Thyroid gland (tissue), 4 donors: ENCODE measurements at places on chromosomes 12 and 14.
A peak's percentile ranks its signal among the peaks of the same experiment; 100 is the strongest.

DNA sequence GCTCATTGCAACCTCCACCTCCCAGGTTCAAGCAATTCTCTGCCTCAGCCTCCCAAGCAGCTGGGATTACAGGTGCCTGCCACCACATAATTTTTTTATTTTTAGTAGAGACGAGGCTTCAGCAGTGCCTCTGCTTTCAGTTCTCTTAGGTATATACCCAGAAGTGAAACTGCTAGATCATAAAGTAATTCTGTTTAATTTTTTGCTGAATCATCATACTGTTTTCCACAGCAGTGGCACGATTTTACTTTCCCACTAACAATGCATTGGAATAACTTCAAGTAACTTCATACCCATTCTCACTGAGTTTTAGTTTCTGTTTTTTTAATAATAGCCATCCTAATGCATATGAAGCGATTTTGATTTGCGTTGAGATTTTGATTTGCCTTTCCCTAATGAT is 148.0 kb upstream of the G2E3 start:
- DNase-seq, result no peak

GRCh38 chr12:153080-153746 is 60.7 kb downstream of the SLC6A12 start:
- peak; percentile 57 for DNase-seq

DNA sequence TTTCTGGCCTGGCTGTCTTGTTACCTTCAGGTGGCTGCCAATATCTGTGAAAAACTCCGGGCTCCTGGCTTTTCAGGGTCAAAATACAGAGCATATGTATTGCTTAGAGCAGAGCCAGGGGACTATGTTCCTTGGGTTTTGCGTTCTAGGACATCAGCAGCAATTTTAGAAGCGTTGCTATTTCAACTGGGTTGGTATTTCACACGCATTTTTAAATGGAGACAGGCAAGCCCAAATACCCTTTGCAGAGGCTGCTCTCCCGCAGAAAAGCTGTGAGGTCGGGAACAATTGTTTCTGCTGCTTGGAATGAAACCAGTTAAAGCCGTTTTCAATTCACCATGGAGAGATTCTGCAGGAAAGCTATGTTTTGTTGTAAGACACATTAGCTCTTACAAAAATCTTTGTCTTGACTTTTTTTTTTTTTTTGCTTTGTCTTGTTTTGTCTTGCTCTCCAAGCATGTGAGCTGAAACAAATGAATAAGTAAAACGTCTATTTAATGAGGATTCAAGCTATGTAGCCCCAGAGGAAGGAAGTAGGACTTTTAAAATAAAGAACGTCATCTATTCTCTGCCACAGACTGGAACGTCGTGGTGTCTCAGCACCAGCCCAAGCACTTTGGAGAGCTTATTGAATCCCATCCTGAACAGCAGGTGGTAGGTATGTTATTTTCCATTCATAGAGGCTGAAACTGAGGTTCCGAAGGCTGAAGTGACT is 181.0 kb upstream of the TBX3 start:
- DNase-seq, result no peak

DNA sequence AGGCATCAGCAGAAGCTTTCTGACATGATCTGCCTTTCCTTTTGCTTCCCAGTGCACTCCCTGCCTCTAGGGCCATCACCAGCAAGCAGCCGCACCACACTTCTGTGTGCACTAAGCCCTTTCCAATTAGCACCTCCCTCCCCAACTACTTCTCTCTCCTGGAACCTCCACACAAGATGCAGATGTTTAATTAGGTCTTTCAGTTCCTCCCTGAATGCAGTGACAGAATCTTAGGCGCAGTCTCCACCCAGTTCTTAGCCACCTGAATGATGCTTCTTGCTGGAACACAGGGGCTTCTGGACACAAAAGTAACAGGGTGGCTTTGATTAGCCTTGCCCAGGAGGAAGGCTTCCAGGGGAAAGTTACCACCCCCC is 32.9 kb downstream of the NIN start:
- no peak for DNase-seq

- peak; percentile 29 for DNase-seq
Measured at GRCh38 chr12:92696216-92696615, 6.6 kb upstream of the PLEKHG7 start.

- no peak for DNase-seq
Measured at GRCh38 chr12:93868771-93869170, 191.6 kb downstream of the CRADD start.

GRCh38 chr12:122283680-122284079 is 17.4 kb upstream of the VPS33A start:
- DNase-seq, result no peak

DNA sequence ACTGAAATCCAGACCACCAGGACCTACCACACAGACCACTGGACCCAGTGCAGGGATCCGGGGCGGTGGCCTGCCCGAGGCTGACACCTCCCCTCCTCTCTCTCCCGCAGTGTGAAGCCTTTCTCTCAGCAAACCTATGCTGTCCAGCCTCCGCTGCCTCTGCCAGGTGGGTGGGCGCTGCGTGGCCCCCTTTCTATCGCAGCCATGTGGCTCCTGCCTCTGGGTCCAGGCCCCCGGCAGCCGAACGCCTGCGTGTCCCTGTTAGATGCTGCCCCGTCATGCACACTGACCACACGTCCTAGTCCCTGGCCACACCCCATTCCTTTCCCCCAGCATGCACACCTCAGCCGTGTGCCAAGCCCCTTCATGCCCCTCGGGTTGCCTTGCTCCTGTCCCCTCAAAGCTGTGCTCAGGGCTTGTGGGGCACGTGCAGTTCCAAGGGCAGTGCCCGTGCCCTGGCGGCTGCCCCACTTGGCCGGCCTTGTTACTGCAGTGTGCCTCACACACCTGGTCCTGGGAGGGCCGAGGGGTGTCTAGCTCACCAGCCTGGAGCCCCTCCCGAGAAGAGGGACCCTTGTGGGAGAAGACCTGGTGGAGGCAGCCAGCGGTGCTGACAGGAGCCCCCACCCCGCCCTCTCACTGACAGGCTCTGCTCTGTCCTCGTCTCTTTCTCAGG is 58.0 kb upstream of the TSPAN9 start:
- DNase-seq, result no peak

GRCh38 chr12:94023879-94024278 is 124.5 kb upstream of the PLXNC1 start:
- no peak for DNase-seq

DNA sequence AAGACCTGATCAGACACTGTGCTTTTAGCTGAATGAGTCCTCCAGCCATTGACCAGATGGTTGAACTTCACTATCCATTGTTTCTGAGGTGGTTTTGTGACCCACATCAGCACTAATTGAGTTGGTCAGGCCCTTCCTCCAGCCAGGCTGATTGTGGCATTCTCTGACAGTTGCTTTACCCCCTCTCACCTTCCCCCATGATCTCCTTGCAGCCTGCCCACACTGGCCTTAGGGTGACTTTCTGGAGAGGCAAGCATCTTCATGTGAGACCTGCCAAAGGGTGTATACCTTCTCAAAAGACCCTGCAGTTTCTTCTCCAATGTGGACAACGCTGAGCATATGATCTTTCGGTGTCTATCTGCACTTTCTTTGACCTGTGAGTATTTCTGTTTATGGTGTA is 83.9 kb downstream of the GPATCH2L start:
- DNase-seq, result no peak

GRCh38 chr12:11622876-11623281 is 26.6 kb upstream of the ETV6 start:
- DNase-seq, result no peak

DNA sequence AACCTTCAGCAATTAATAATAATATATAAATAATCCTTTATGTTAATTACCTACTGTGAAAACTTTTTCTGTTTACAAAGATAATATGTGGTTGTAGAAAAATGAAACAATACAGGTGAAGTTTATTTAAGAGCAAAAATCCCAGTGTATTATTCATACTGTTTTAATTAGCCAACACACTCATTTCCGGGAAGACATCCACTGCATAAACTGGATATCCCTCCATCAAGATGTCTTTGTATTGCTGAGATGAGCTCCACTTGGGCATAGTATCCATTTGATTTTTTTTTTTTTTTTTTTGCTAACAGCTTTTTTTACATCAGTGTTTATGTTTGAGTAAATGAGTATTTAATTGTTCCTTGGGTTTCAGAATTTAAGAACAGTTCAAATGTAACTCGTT is 13.7 kb upstream of the DERA start:
- no peak for DNase-seq

GRCh38 chr12:1518591-1519516 is 75.5 kb downstream of the FBXL14 start:
- DNase-seq, result peak; percentile 24

DNA sequence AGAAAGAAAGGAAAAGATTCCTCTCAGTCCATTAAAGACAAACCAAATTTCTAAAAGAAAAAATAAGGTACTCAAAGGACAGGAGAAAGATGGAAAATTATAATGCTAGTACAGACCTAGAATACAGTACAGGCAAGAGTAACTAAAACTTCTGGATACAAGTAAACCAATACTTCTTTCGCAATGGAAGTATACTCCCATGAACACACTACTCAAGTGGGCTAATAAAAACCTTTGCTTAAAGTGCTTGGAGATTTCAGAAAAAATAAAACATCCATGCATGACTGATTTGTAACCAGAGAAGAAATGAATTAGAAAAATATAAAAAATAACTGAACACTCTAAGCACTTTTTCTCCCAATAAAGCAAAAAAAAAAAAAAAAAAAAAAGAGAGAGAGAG is 3.5 kb downstream of the ZBTB25 start:
- no peak for DNase-seq

DNA sequence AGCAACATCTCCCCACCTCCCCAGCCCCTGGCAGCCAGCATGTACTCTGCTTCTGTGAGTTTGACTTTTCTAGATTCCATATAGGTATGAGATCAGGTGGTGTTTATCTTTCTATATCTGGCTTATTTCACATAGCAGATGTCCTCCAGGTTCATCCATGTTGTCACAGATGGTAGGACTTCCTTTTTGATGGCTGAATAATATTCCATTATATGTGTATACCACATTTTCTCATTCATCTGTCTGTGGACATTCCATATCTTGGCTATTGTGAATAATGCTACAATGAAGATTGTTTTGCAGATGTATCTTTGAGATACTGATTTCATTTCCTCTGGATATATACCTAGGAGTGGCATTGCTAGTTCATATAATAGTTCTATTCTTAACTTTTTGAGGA is 18.4 kb downstream of the ALKBH2 start:
- no peak for DNase-seq

DNA sequence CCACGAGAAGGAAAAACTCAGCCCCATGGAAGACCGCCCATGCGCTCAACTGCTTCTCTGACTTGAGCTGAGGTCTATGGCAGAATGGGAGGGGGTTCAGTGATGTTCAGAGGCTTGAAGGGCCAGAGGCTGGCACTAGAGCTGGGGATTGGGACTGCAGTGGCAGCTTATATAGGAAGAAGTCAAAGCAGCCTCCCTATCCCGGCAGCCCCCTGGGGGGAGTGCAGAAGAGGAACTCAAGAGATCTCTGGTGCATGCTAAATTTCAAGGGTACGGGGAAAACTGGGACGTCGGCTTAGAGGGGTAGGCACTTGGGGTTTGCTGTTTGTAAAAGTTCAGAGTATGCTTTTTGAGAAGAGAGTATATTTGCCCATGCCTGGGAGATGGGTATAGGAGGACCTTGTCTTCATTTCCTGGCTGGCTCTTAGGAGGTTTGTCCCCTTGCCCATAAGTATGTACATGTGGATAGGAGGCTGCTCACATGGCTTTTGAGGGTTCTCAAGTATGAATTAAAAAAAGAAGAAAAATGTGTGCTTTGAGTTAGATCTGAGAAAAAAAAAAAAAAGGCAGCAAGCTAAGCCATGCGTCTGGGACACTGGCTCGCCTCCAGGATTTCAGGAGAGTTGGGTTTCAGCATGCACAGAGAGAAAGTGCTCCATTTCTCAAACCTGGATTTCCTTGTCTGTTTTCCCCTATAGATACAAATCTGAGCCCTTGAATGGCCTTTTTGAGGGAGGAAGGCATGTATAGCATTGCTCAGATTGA is 3.2 kb upstream of the MEG3 start:
- DNase-seq, result peak; percentile 71
